ENCODE measurements at places on chromosomes 12 and 14. TPM values are rescaled to one million over a fixed set of nuclear protein-coding genes. Genes with fewer than 3 reads are reported as not detected.

CEP290 gene
- total RNA-seq, result 20.8 TPM

AQP5 gene
- total RNA-seq, result not detected

NOVA1 gene
- not detected for total RNA-seq

OTOGL gene
- not detected for total RNA-seq

DNA sequence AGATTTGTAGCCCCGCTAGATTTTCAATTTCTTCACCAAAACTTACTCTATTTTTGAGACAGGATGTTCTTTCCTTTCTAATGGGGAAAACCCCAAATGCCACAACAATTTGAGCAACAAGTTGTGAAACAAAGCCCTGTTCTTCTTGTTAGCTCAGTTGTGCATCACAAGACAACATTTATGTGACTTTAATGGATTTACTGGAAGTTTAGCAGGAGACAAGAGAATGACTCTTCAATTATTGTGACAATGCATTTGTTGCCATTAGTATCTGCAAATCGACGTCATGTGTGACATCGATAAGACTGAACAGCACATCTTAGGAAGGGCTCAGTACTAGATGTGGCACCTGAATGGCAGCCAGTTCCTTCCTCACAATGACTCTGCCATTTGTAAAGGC is 1028.9 kb upstream of the TMEM132C start:
- H3K36me3 ChIP-seq, result no peaks in the 10 kb centered on the region
- no peak overlapping the region for H3K4me3 ChIP-seq
- DNase-seq, result no peak
- no peak overlapping the region for H3K27ac ChIP-seq
- H3K4me1 ChIP-seq, result no peaks in the 10 kb centered on the region

DNA sequence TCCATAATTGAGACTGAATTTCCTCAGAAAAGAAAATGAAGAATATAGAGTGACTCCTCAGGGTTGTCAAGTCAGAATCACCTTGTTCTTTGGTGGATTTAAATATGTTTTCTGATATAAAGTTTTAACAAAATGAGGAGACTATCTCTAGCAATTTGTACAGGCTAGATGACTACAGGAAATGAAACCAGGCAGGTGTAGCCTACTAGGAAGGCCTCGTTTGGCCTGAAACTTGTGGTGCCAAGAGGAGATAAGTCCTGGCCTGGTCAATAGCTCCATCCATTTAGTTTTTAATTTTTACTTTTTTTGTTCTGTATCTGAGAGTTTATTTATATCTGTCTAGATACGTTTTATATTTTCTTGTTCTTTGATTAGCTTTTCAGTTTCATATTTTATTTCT is 41.5 kb downstream of the SNAPC1 start:
- no peaks in the 10 kb centered on the region for H3K36me3 ChIP-seq
- H3K4me3 ChIP-seq, result no peak overlapping the region
- no peaks in the 10 kb centered on the region for H3K27me3 ChIP-seq
- DNase-seq, result no peak
- H3K27ac ChIP-seq, result no peak overlapping the region
- H3K4me1 ChIP-seq, result no peaks in the 10 kb centered on the region

DNA sequence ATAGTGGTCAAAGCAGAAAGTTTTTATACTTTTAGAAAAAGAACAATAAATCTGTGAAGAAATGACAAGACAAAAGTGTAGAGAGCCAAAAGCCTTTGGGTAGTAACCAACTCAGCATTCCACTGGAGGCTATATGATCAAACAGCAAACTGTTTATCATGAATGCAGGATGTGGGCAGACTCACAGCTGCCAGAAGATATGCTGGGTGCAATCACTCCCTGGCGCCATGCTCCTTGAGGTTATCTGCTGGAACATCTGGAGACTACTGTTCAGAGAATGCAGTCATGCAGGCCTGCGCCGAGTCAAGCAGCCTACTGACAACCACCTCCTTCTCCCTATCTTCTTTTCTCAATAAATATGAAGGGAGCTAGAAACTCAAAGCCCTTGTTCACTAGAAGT is 49.0 kb upstream of the SLC8A3 start:
- no peak overlapping the region for H3K27ac ChIP-seq
- H3K27me3 ChIP-seq, result peaks cover 7% of the 10 kb centered on the region
- no peaks in the 10 kb centered on the region for H3K4me1 ChIP-seq
- no peaks in the 10 kb centered on the region for H3K36me3 ChIP-seq
- H3K4me3 ChIP-seq, result no peak overlapping the region
- DNase-seq, result no peak

- H3K27ac ChIP-seq, result no peak overlapping the region
- H3K27me3 ChIP-seq, result no peaks in the 10 kb centered on the region
- no peak for DNase-seq
- no peaks in the 10 kb centered on the region for H3K36me3 ChIP-seq
- no peaks in the 10 kb centered on the region for H3K4me1 ChIP-seq
- H3K4me3 ChIP-seq, result no peak overlapping the region
Observed at GRCh38 chr12:120914794-120915193, 10.6 kb upstream of the SPPL3 start.

DNA sequence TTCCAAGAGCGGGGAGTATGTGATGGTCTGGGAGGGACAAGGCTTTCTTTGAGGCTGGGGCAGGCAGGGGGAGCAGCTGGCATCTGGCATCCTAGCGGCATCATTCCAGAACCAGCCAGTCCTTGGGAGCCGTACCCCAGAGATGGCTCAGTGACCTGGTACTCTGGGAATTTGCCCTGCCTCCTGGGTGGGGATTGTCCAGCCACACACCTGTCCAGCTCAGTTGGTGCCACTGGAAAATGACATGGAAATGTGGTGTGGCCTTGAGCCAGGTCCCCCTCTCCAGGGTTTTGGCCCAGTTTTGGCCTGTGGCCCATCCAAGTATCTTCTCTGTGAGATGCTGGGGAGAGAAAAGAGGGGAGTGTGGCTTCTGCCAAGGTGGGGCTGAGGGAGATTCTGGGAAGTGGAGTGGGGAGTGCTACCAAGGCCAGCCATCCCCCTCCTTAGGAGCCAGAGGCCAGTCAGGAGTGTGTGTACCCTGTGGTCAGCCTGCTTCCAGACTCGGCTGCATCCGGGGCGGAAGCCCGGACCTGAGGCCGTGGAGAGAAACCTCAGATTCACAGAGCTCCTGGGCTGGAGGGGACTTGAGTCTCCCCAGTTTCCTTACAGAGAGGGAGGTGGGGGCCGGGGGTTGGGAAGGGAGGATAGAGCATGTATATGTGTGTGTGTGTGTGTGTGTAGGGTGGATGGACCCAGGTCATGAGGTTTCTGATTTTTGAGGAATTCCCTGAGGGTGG is 14.7 kb upstream of the KRT80 start:
- H3K4me1 ChIP-seq, result no peaks in the 10 kb centered on the region
- DNase-seq, result no peak
- no peak overlapping the region for H3K4me3 ChIP-seq
- H3K27me3 ChIP-seq, result no peaks in the 10 kb centered on the region
- no peak overlapping the region for H3K27ac ChIP-seq

- H3K4me1 ChIP-seq, result peaks cover under 1% of the 10 kb centered on the region
- no peaks in the 10 kb centered on the region for H3K27me3 ChIP-seq
- DNase-seq, result no peak
- no peaks in the 10 kb centered on the region for H3K36me3 ChIP-seq
- H3K27ac ChIP-seq, result no peak overlapping the region
Observed at GRCh38 chr14:99004112-99004511, 267.9 kb downstream of the BCL11B start.
